ENCODE measurements at places on chromosomes 7 and 10.

DNA sequence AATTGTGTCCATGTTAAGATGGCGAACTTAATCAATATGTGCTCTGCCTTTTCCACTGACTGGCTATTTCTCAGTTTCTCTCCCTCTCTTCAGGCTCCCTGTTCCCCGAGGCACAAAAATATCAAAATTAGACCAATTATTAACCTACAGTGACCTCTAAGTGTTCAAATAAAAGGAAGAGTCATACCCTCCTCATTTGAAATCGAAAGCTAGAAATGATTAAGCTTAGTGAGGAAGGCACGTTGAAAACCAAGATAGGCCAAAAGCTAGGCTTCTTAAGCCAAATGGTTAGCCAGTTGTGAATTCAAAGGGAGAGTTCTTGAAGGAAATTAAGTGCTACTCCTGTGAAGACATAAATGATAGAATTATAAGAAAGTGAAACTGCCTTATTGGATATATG is 81.1 kb upstream of the MBL2 start:
- no peaks in the 10 kb centered on the region for H3K4me1 ChIP-seq
- no peak overlapping the region for H3K27ac ChIP-seq
- peaks cover 4% of the 10 kb centered on the region for H3K36me3 ChIP-seq
- H3K4me3 ChIP-seq = no peak overlapping the region
- DNase-seq = no peak

GRCh38 chr7:28488061-28488791 is 75.9 kb downstream of the CREB5 start:
- no peaks in the 10 kb centered on the region for H3K36me3 ChIP-seq
- H3K27ac ChIP-seq = peak overlapping the region; percentile 57
- H3K27me3 ChIP-seq = no peaks in the 10 kb centered on the region
- H3K4me1 ChIP-seq = peaks cover 24% of the 10 kb centered on the region
- no peak overlapping the region for H3K4me3 ChIP-seq

GRCh38 chr7:97479740-97480290 is 252.1 kb upstream of the TAC1 start:
- no peaks in the 10 kb centered on the region for H3K4me1 ChIP-seq
- no peak overlapping the region for H3K27ac ChIP-seq
- H3K27me3 ChIP-seq = peaks cover 59% of the 10 kb centered on the region
- no peak for DNase-seq
- no peaks in the 10 kb centered on the region for H3K36me3 ChIP-seq
- H3K4me3 ChIP-seq = no peak overlapping the region

GRCh38 chr10:33125522-33126517 is 167.8 kb upstream of the ITGB1 start:
- no peak overlapping the region for H3K27ac ChIP-seq
- no peaks in the 10 kb centered on the region for H3K27me3 ChIP-seq
- H3K4me1 ChIP-seq = peaks cover 5% of the 10 kb centered on the region
- no peaks in the 10 kb centered on the region for H3K36me3 ChIP-seq
- no peak overlapping the region for H3K4me3 ChIP-seq

DNA sequence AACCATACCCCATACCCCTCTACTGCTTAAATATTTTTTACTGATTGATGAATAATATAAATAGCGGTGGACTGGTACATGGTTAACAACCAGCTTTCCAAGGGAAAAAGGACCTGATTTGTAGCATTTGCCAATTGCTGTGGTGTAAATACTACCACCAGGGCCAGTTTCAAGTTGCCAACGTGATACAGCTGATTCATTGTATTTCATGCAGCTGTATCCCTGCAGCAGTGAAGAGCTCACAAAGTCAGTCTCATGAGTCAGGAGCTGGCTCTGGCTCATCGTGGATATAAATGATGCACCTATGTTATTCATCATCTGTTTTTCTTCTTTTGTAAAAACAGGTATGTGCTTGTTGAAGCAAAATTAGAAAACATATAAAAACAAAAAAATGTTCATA is 15.2 kb downstream of the CALML5 start:
- DNase-seq = no peak
- no peak overlapping the region for H3K27ac ChIP-seq
- H3K4me3 ChIP-seq = no peak overlapping the region
- H3K36me3 ChIP-seq = no peaks in the 10 kb centered on the region
- no peaks in the 10 kb centered on the region for H3K27me3 ChIP-seq

- no peaks in the 10 kb centered on the region for H3K27me3 ChIP-seq
- peaks cover 24% of the 10 kb centered on the region for H3K36me3 ChIP-seq
- no peak for DNase-seq
- H3K27ac ChIP-seq = no peak overlapping the region
- peaks cover 5% of the 10 kb centered on the region for H3K4me1 ChIP-seq
- H3K4me3 ChIP-seq = no peak overlapping the region
These were observed 511.6 kb upstream of the IGFBP3 start for GRCh38 chr7:46432708-46433107.

DNA sequence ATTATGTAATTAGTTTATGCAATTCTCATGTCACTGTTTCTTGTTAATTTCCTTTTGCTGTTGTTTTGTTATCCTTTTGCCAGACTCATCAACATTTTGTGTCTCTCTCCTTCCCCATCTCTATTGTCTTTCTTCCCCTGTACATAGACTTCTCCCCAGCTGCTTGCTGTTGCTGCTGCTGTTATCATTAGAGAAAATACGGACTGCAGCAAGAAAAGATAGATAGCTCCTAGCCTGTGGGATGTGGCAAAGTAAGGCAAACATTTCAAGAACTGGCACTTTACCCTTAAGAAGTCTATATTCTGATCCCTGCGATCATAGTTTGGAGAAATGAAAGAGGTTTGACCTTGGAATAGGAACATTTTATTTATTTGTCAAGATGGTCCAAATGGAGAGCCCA is 162.2 kb downstream of the AOAH start:
- DNase-seq = no peak
- no peak overlapping the region for H3K4me3 ChIP-seq
- H3K27me3 ChIP-seq = no peaks in the 10 kb centered on the region
- peaks cover 7% of the 10 kb centered on the region for H3K4me1 ChIP-seq
- no peak overlapping the region for H3K27ac ChIP-seq

- peaks cover 2% of the 10 kb centered on the region for H3K36me3 ChIP-seq
- H3K4me3 ChIP-seq = no peak overlapping the region
- no peaks in the 10 kb centered on the region for H3K27me3 ChIP-seq
- H3K27ac ChIP-seq = no peak overlapping the region
- H3K4me1 ChIP-seq = no peaks in the 10 kb centered on the region
These were observed 222.0 kb downstream of the LRRN3 start for GRCh38 chr7:111312966-111313365.

DNA sequence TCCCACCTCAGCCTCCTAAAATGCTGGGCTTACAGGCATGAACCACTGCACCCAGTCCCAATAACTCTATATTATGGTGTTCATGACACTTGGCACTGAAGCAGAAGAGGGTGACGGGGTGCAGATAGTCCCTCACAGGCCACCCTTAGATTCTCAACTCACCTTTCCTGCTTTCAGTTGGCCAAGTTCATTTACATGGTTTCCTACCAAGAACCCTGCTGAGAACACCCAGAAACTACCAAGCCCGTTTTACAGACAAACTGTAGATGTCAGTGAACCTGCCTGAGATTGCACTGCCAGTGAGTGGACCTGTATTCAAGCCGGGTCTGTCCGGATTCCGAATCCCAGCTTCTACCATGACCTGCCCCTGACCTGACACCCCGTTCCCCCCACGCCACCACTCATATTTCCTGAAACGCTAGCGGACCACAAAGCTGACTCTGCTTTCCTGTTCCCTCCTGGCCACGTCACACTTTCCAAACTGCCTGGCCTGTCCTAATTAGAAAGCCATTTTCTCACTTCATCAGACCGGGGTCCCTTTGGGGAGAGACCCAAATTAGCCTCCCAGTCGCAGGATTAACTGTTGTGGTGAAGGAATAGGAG is 17.3 kb downstream of the GRID2IP start:
- H3K4me3 ChIP-seq = no peak overlapping the region
- H3K27me3 ChIP-seq = peaks cover 90% of the 10 kb centered on the region
- H3K27ac ChIP-seq = no peak overlapping the region
- H3K36me3 ChIP-seq = no peaks in the 10 kb centered on the region

DNA sequence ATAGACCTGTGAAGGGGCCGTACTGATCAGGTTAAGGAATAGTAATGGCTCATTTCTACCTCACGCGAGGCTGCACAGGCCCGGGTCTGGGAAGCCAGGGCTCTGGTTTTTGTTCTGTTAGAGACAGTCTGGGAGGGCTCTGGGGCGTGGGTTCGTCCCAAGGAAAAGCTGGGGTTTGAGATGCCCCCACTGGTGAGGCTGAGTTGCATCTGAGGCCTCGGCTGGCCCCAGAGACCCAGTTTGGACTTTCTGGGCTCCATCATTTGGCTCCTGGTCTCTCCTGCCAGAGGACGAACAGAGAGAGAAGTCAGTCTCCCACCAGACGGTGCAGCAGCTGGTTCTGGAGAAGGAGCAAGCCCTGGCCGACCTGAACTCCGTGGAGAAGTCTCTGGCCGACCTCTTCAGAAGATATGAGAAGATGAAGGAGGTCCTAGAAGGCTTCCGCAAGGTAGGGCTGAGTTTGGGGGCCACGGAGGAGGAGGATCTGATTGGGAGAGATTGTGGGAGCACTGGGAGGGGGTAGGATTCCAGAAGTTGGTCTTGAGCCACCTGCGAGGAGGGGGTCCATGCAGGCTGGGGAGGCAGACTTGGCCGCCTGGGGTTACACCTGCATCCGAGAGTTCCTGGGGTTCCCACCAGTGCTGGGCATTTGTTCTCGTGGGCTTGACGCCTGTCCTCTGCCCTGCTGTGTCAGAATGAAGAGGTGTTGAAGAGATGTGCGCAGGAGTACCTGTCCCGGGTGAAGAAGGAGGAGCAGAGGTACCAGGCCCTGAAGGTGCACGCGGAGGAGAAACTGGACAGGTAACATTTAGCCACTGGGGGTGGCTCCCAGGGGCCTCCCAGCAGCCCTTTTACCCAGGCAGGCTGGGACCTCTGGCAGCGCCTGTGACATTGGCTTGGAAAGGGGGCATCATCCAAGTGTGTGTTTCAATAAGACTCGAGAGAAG is 22.5 kb upstream of the BTBD16 start:
- no peak overlapping the region for H3K27ac ChIP-seq
- H3K4me3 ChIP-seq = no peak overlapping the region
- DNase-seq = no peak
- peaks cover 2% of the 10 kb centered on the region for H3K4me1 ChIP-seq
- H3K36me3 ChIP-seq = peaks cover 11% of the 10 kb centered on the region

DNA sequence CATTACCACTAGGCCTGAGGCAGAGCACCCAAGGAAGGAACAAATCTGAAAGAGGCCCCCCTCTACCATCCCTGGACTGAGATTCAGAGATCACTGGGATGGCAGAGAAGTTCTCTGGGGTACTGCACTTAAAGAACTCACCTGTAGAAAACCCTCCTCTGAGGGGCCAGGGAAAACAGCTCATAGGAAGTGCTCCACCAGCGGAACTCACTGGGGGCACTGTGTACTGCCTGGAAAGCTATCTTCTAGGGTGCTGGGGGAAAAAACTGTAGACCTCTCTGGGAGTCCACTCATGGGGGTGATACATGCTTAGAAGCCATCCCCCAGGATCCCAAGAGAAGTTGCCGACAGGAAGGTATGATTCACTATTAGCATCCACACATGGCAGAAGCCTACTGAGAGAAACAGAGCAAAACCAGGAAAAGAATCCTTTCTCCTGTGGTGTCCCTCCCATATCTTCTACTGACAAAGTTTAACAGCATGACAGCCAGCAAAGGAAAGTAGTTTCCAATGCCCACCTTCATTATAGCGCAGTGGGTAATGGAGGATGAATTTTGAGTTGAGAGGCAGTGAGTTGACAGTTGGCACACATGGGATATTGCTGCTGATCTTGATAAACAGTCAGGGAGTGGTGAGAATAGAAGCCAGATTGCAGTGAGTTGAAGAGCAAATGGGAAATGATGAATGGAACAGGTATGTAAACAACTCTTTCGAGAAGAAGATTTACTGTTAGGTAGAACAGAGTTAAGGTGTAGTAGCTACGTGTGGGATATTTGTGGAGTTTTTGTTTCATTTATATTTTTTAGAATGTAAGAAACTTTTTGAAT is 20.9 kb downstream of the ANKIB1 start:
- DNase-seq = no peak
- no peaks in the 10 kb centered on the region for H3K27me3 ChIP-seq
- no peak overlapping the region for H3K4me3 ChIP-seq
- H3K36me3 ChIP-seq = peaks cover 11% of the 10 kb centered on the region

DNA sequence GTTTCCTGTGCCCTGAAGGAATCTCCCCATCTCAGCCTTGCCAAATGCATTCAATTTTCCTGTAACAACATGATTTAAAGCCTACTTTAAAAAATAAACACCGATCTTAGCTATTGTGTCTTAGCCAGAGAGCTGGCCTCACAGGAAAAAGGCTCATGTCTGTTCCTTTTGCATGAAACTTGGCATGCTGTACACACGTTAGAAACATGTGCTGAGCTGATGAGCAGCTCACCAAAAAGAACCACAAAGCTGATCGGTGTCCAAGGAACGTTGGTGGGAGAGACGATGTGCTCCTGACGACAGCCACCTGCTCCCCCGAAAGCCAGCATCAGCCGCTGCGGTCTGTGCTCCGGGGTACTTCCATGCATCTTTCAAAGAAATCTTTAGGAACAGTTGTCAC is 135.9 kb downstream of the ADARB2 start:
- peaks cover 18% of the 10 kb centered on the region for H3K27me3 ChIP-seq
- H3K4me1 ChIP-seq = peaks cover 5% of the 10 kb centered on the region
- no peak overlapping the region for H3K27ac ChIP-seq
- H3K36me3 ChIP-seq = no peaks in the 10 kb centered on the region

DNA sequence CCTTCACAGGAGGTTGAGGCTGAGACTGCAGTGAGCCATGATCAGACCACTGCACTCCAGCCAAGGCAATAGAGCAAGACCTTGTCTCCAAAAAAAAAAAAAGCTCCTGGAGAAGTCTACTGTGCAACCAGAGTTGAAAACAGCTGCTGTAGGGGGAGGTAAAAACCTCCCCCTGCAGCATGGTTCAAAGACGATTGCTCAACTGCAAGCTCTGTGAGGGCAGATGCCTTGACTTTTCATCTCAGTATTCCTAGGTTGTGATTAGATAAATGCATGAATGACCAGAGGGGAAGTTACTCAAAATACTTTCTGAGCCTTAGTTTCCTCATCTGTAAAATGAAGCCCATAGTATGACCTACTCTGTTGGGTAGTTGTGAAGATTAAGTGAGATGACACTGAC is 25.0 kb upstream of the PPA1 start:
- DNase-seq = no peak
- H3K27ac ChIP-seq = peak overlapping the region; percentile 97
- H3K4me1 ChIP-seq = peaks cover 22% of the 10 kb centered on the region
- peaks cover 2% of the 10 kb centered on the region for H3K36me3 ChIP-seq
- peaks cover 4% of the 10 kb centered on the region for H3K27me3 ChIP-seq

DNA sequence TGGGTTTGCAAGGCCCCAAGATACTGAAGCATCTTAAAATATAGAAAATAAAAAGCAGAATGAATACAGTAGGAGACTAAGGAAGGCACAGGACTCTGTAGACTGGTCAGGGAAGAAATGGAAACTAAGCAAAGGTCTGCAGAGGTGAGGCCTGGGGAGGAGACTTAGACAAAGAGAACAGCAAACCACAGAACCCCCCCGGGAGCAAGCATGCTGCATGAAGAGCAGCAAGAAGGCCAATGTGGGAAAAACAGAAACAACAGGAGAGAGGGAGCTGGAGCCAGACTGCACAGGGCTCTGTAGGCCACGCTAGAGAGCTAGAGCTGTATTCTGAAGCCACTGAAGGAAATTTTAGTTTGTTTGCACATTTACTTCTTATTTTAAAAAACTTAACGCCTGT is 45.7 kb upstream of the ARID5B start:
- peak overlapping the region; percentile 57 for H3K27ac ChIP-seq
- no peaks in the 10 kb centered on the region for H3K36me3 ChIP-seq
- H3K4me3 ChIP-seq = no peak overlapping the region
- H3K4me1 ChIP-seq = peaks cover 17% of the 10 kb centered on the region
- no peaks in the 10 kb centered on the region for H3K27me3 ChIP-seq
- no peak for DNase-seq

GRCh38 chr10:71777213-71777985 is 4.1 kb upstream of the VSIR start:
- no peak overlapping the region for H3K27ac ChIP-seq
- H3K27me3 ChIP-seq = no peaks in the 10 kb centered on the region
- DNase-seq = no peak

Data from mesothelial cell of epicardium (in vitro differentiated cells).